ELR (cell line): ENCODE measurements at places on chromosomes 2 and 18.

GRCh38 chr2:148885988-148886387, 11.0 kb downstream of the KIF5C start:
- no peak for DNase-seq

DNA sequence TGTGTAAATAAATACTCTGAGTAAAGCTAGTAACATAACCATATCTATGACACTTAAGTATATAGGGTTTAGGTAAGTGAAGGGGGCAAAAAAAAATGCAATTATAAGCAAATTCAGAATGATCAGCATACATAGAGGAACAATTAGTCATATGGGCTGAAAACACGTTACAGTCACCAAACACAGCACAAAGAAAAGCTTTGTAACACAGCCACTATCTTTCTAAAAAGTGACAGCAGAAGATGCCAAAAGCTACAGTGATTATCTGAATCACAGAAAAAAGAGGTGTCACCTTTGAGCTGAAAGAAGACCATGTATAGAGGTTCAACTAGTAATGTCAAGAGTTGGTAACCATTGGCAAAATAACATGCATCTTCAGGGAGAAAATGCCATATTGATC, 115.5 kb downstream of the ERBB4 start:
- peak; percentile 35 for DNase-seq

- DNase-seq: peak; percentile 40
Measured at GRCh38 chr18:9637036-9637767, 22.8 kb upstream of the PPP4R1 start.

DNA sequence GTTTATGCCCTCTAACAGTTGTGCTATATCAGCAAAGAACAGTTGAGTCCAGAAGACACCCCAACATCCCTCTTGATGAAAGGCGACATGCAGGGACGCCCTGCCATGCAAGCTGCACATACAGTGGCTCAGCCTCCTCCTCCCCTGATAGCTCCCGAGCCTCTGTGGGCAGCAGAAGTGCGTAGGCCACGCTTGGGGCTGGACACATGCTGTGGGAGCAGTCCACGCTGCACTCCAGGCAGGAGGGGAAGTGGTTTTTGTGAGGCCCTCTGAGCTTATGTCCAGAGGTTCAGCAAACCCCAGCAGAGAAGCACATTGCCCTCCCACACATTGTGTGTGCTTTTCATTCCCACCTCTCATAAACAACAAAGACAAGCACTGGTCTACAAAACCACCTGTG, 162.1 kb downstream of the SEPTIN10 start:
- DNase-seq: no peak

DNA sequence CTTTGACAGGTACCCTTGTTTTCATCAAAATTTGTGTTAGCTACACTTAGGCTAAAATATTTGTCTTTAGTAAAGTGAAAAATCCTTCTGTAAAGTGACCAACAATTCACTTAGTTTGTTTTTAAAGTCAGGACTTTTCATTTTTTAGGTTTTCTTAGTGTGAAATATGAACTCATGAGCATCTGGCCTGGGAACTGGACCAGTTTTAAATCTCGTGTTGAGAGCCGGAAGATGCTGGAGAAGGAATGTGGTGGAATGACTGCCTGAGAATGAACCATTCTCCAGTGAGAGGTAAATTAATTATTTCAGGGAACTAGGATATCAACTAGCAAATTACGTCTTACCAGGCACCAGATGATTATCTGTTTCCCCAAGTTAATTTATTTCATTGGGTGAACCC, 305.7 kb downstream of the AGPS start:
- no peak for DNase-seq

- DNase-seq: no peak
Measured at GRCh38 chr2:203656522-203657287, 49.7 kb upstream of the CD28 start.
